NCI-H345 (cell line): ENCODE measurements at places on chromosomes 2 and 18.
A peak's percentile ranks its signal among the peaks of the same experiment; 100 is the strongest.

GRCh38 chr2:217282531-217282930 is 422.7 kb upstream of the TNP1 start:
- no peak for DNase-seq

- DNase-seq: no peak
These were observed 40.0 kb downstream of the DNMT3A start for GRCh38 chr2:25301453-25302352.

DNA sequence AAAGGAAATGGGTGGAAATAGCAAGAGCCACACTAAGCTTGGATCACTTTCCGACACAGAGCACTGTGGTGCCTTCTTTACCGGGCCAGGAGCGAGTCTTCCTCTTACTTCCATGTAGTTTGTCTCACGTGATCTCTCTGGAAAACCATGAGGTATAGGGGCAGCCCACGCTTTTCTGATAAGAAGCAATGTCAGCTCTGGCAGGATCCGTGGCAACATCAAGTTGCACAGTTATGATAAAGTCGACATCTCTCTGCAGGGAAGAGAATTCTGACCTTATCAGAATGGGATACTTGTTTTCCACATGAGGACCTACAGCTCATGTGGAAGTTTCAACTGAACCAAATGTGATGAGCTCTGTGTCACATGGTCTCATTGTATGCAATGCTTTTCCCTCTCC is 29.5 kb downstream of the MSGN1 start:
- DNase-seq: no peak

GRCh38 chr18:8771930-8772329 is 66.6 kb downstream of the MTCL1 start:
- DNase-seq: peak; percentile 76

DNA sequence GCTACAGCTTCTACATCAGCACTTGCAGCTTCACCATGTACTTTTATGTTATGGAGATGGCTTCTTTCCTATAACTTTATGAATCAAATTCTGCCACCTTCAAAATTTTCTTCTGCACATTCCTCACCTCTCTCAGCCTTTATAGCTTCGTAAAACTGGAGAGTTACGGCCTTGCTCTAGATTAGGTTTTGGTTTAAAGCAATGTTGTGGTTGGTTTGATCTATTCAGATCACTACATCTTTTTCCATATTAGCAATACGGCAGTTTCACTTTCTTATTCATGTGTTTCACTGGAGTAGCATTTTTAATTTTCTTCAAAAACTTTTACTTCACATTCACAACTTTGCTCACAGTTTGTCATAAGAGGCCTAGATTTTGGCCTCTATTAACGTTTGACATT is 242.9 kb upstream of the GYPC start:
- no peak for DNase-seq

GRCh38 chr2:25314514-25315315 is 27.0 kb downstream of the DNMT3A start:
- DNase-seq: peak; percentile 52

- no peak for DNase-seq
These were observed 71.7 kb downstream of the GALNT14 start for GRCh38 chr2:31066551-31066950.
